ENCODE measurements at places on chromosomes 3 and 15.

DNA sequence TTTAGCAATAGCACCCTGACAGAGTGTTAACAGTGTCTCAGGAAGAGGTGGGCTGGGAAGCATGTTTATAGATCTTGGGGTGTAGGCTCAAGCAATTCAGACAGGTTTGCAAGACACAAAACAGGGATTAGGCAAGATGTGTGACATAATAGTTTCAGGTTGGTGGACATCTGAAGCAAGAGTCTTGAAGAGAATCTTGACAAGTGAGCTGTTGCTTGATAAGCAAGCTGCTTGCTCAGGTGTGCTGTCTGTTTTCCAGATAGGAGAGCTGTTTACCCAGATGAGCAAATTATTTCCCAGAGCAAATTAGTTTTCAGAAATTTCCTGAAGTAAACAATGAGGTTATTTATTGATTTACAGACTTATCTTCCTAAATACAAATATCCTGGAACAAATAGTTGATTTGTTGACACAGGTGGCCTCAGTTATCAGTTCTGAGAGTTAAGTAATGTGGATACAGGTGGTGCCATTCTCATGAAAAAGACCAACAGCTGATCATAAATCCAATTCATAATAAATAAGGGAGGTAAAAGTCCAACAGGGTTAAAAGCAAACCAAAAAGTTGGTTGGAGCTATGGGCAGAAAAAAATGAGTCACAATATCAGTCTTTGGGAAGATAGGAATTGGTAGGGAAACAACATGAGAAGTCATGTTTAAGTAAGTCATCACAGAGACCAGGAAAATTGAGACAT lies 437.3 kb downstream of the TBL1XR1 start:
- no peak for DNase-seq

DNA sequence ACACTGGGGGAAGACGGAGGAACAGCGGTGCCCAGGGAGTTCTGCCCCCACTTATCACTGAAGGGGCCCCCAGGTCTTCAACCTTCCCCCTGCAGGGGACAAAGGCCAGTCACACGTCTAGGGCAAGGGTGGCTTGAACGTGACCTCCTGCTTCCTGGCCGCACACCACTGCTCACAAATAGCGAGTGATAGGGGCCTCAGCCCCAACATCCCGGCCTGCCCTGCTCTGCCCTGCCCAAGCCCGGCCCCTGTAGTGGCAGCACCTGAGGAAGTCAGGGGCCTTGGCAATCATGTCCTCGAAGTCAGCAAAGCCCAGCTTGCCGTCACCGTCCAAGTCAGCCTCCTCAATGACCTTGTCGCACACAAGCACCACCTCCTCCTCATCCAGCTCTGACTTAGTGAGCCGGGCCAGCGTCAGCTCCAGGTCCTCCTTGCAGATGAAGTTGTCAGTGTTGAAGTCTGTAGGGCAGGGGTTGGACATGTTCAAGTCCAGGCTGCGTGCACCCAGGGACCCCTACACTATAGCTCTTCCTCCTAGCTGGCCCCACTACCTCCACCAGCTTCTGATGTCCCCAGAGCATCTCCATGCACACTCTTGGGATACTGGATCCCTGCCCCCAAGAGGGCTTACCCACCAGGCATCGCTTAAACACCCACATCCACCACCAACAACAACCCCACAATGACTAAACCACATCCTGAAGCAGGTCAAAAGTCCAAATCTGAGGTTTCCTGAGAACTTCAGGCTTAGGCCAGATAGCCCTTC lies 13.3 kb downstream of the SH2D7 start:
- no peak for DNase-seq

GRCh38 chr15:68372291-68372811 lies 59.6 kb downstream of the ITGA11 start:
- no peak for DNase-seq

GRCh38 chr15:57948351-57949289 lies 116.9 kb downstream of the ALDH1A2 start:
- DNase-seq = no peak

- DNase-seq = no peak
These were observed 520.6 kb downstream of the MFSD1 start for GRCh38 chr3:159322322-159322939.

DNA sequence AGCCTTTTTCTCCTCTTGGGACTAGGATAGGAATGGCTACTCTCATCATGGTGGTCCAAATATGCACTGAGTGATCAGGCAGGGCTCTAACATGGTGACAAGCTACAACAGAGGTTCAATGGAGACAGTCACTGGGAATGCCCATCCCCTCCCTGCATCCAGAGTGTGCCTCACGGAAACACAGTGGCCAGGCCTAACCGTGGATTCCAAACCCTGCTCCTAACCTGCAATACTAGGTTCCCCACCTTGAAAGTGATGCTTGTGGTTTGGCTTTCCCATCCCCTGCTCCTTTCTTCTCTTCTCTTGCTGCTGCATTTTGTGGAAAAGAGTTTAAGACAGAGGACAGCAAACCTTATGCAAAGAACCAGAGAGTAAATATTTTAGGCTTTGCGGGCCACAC lies 75.0 kb upstream of the ABHD17C start:
- no peak for DNase-seq

DNA sequence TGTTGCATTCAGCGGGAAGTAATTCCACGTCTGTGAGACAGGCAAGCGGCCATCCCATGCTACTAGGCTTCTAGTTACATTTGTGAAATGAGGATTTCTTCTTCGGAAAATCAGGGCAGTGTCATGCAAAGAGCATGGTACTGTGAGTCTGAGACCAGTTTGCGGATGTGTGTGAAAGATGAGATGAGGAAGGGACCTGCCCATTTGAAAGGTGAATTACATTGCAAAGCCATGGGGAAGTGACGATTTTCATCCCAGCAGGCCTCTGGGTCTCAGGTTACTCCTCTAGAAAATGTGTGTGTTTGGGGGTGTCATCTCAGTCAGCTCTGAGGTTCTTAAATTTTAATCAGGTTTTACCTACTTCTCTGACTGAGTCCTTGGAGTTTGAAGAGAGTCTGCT lies 16.1 kb downstream of the TLE3 start:
- no peak for DNase-seq

- DNase-seq = no peak
These were observed 25.2 kb downstream of the CGNL1 start for GRCh38 chr15:57401546-57401945.

DNA sequence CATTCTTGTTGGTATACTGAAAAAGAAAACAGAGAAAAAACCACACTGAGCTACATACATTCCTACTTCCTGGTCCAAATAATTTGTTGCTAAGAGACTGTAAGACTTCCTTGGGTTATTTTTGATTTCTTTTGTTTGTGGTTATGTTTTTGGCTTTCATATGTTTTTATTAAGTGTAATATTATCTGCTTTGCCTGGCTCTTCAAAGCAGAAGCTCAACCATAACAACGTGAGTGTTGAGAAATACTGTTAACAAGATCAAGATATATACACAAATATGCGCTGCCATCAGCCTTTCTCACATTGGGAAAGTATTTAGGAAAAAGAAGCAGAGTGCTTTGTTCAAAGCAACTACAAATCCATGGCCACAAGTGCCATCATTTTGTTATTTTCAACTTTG lies 556.2 kb upstream of the CBLB start:
- DNase-seq = no peak

GRCh38 chr3:133038731-133039375 lies 662 bp downstream of the TMEM108 start:
- DNase-seq = no peak

DNA sequence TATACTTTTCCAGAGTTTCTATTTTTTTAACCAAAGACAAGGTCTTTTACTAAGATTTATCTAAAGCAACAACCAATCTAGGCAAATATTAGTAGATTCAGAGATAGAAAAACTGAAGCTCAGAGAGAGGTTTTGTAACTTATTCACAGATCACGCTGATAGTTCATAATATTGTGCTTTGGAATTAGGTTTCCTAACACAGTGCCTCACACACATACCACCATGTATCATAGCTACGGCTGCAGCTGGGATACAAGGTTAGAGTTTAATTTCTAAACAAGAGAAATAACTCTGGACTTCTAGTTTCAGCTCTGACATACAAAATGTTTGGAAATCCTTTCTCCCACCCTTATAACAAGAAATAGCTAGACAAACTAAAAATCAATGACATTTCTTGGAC lies 565.7 kb downstream of the PYDC2 start:
- DNase-seq = no peak

GRCh38 chr3:111823341-111823855 lies 35.7 kb upstream of the PHLDB2 start:
- no peak for DNase-seq

DNA sequence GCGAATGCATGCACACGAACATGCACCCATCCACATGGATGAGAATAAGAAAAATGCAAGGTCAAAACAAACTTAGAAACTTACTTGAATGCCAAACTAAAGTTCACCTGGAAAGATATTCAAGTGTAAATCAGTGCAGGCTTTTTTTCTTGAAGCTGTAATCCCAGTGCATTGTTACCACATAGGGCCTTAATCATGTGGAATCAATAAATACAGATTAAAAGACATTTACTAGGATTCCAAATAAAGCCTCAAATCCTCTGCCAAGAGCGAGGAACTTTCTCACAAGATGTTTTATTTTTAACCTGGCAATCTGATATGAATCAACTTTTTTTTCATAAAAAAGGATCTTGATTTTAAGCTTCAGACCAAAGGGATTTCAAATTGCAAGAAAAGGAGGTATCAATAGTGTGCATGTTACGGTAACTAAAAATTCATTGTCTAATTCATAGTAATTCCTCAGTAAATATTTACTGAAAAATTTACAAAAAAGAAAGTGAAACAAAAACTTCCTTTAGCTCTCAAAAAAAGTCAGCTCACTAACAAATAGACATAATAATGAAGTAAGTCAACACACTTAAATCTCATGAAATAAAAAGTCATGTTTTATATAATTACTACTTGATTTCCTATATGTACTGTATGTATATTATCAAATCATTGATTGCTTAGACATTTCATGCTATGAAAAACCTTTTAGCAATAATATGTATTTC lies 978.6 kb downstream of the PLOD2 start:
- no peak for DNase-seq

- no peak for DNase-seq
These were observed 498 bp upstream of the SEMA4B start for GRCh38 chr15:90200534-90201129.

GRCh38 chr3:62677926-62678325 lies 197.3 kb downstream of the CADPS start:
- no peak for DNase-seq

- no peak for DNase-seq
These were observed 230.0 kb downstream of the KBTBD8 start for GRCh38 chr3:67228136-67228535.

GRCh38 chr3:70726096-70726938 lies 413.9 kb upstream of the MDFIC2 start:
- no peak for DNase-seq

DNA sequence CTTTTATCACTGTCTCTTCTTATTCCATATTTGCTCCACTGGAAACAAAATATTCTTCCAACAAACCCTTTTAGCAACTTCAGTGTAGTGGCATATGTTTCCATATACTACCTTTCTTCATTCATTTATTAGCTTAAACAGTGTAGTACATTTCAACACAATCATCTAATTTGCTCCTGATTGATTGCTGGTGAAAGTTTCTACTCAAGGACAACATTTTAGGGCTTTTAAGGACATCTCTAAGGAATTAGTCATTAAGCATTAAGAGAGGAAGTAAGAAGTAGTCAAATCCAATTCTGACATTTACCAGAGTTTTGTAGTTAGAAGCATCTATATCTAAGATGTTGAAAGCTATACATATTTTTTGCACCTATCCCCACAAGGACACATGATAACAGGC lies 55.8 kb downstream of the RSRC1 start:
- DNase-seq = no peak

DNA sequence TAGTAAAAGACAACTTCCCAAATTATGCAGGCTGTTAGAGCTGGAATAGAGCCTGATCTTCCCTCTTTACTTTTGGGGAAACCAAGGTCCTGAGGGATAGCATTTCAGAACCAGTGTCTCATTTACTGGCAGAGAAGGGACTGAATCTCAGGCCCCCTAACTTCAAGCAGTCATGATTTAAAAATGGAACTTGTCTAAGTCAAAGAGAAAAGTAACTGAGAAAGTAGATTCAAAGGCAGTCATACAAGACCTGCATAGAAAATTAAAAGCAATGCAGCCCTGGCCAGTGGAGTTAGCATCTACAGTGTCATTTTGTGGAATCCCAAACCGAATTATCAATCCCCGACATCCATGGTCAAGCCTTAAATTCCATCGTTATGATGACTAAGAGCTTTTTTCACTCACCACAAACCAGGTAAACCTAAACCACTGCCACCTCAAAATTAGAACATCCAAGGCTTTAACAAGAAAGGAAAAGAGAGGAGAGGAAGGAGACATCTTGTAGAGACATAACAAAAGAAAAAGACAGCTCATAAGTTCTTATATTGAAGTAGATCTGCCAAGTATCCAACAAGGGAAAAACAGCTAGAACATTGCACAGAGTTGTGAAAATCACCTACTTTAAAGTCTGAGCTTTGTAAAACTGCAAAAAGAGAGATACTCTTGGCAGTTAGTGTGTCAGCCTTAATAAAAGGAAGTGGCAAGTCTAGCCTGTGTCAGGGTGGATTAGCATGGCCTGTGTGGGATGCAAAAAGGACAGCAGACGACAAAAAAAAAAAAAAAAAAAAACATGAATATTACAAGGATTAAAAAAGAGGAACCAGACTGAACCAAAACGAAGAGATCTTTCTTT lies 54.1 kb upstream of the CCR2 start:
- DNase-seq = no peak

- DNase-seq = no peak
These were observed 4.5 kb downstream of the ARPC4 start for GRCh38 chr3:9797196-9797945.

- no peak for DNase-seq
These were observed 49.0 kb downstream of the DHX36 start for GRCh38 chr3:154275292-154275691.

DNA sequence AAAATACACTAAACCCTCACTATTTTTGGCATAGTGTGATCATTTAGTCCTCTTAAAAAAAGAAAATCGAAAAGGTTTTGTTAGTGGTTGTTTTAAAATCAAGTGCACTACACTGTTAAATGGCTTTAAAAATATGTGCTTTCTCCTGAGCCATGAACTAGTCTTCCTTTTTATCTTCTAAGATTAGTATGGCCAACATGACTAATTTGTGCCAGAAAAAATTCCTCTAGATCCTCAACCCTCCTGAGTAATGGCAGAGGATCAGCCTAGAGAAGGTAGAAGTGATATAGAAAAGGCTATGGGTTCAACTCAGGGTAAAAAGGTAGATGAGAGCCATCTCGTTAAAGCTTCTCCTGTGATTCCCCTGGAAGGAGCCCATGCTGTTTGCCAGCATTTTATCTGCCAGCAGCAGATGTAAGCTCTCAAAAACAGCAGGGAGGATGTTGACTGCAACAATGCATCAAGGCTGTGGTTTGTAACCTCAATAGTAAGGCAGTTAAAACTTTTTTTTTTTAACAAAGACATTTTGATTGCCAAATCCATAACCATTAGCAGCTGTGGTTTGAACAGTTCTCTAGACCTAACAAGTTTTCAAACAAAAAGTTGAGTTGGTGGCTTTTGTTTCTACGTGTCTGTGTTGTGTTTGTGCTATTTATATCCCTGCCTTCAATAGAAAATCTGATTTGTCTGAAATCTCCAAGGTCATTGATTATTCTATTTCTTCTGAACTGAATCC lies 30.2 kb upstream of the ZNF609 start:
- peak; percentile 7 for DNase-seq

- no peak for DNase-seq
These were observed 11.6 kb downstream of the LPP start for GRCh38 chr3:188165596-188165995.
